ENCODE measurements at places on chromosomes 12 and 14.

GRCh38 chr12:101823891-101824290 is 6.9 kb downstream of the GNPTAB start:
- no peak for DNase-seq

DNA sequence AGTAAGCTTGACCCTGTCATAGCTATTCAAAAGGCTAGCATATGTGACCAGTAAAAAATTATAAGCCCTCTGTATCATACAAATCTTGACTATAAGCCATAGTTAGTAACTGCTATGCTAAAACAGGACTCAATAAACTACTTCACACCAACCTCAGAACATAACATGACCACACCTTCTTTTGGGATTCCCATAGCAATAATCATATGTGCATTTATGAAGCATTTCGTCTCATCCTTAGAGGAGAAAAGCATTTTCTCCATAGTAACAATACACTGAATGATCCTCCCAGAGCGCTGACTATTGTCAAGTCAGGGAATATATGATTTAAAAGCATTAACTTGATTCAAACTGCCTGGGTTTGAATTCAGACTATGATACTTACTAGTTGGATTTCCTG is 46.2 kb downstream of the GRIN2B start:
- no peak for DNase-seq

- DNase-seq: no peak
These were observed 7.5 kb downstream of the HEBP1 start for GRCh38 chr12:12992418-12993130.

DNA sequence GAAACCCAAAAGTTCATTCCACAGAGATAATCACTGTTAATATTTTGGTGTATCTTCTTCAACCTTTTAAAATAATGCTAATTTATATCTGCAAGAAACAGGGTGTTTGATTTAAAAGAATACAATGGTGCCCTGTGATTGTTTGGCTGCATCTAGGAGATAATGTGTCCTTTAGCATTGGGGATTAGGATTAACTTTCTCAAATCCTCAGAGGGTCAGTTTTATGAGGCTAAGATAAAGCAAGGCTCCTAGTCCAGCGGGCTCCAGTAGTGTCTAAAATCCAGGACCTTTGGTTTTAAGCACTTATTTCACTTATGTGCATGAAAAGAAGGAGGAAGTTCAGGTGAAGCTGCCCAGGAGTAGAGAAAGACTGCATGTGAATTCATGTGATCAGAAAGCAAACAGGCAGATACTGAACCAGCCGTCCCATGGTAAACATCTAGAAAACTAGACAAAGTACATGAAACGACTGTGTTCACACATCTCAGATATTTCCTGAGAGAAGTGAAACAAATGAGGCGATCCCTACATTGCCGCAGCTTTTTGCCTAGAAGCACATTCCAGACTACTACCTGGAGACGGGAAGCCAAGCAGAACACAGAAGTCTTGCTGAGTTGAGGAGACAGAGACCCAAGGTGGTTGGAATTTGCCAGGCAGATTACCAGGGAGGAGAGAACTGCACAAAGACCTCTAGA is 129.1 kb upstream of the MAX start:
- DNase-seq: no peak

DNA sequence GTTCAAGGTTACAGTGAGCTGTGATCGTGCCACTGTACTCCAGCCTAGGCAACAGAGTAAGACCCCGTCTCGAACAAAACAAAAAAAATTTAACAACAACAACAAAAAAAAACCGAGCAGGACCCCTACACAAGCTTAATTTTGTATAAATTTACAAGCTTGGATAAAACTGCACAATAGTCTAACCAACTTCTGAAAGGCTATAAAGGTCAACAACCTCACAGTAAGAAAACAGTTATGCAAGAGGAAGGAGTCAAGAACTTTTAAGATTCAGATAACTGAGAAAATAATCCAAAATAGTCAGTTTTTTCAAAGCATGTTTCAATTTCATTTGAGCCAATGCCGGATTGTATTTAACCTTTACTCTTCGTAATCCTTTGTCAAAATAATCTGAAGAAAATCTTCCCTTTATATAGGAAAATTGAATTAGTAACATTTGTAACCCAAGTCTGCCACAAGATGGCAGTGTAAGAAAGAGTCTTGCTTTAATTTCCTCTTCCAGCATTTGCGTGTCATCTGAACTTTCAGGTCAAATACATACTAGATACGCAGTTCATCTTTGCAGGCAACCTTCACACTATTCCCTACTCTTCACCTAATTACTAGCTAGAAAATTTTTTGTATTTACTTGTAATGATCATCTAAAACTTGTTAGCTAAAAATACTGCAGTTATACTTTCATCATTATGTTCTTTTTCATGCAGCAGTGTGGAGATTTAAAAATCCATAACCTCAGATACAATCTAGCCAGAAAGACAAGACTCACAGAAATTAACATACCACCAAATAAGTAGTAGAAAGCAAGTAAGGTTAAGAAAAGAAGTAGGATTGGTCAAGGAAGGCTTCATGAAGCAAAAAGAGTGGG is 5.8 kb downstream of the CCNB1IP1 start:
- DNase-seq: peak; percentile 78

GRCh38 chr14:104130974-104131651 is 7.3 kb upstream of the KIF26A start:
- DNase-seq: peak; percentile 93

DNA sequence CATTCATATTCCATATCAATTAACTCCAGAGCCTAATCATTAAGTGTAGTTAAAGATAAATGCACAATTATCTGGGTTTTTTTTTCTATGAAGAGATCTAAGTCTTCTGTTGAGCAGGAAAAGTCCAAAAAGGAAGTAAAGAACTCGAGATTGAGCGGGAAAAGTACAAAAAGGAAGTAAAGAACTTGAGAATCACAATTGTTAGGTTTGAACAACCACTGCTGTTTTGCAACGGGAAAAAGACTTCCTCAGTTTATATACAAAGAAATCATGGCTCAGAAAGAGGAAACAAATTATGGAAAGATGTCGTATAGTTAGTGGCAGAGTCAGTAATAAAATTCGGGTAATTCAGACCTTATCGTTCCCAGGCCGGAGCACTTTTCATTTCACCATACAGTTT is 63.3 kb downstream of the PPP1R12A start:
- no peak for DNase-seq

DNA sequence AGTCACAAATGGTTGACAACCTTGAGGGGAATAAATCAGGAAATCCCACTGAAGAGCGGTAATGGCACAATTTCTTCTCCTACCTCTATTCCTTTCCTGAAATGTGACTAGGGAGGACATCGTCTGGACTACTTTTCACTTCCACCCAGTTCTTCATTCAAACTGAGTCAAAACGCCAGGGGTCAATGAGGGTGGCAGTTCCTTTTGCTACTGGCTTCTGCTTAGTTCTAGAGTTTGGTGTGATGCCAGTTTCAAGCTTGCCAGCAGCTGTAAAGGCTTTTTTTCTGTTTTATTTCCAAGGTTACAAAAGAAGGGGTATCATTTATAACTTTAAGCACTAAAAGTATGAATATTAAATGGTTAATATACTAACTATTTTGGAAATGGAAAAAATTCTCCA is 286.5 kb downstream of the SOX5 start:
- no peak for DNase-seq

DNA sequence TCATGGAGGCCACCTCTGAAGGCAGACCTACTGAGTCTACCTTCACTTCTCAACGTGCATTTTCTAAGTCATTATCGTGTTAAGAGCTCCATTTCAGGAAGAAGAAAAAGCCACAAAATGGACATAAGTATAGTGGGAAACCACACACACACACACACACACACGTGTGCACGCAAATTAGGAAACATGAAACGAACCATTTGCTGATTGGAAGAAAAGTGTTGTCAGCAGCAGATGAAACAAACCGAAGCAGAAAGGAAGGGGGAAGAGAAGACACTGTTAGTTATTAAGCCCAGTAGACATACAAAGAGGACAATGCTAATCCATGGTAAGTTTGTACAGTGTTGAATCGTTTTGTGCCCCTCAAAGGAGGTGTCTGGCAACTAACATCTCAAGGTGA is 9.9 kb upstream of the VPS33A start:
- DNase-seq: no peak

DNA sequence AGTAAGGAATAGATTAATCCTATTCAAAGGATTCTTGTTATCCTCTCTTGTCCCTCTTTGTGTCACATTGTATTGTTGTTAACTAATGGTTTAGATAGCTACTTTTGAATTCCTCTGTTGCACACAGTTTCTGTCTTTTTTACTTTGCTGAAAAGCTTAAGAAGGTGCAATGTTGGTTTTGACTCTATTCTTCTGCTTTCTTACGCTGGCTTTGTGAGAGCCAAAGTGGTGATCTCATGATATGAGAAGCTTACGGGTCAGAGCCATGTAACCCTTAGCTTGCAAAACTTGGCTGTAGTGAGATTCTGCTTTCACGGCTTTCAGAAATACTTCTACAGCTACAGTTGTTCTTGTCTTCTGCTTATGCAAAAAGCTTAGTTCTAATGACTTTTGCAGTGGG is 239.7 kb downstream of the TRHDE start:
- no peak for DNase-seq

DNA sequence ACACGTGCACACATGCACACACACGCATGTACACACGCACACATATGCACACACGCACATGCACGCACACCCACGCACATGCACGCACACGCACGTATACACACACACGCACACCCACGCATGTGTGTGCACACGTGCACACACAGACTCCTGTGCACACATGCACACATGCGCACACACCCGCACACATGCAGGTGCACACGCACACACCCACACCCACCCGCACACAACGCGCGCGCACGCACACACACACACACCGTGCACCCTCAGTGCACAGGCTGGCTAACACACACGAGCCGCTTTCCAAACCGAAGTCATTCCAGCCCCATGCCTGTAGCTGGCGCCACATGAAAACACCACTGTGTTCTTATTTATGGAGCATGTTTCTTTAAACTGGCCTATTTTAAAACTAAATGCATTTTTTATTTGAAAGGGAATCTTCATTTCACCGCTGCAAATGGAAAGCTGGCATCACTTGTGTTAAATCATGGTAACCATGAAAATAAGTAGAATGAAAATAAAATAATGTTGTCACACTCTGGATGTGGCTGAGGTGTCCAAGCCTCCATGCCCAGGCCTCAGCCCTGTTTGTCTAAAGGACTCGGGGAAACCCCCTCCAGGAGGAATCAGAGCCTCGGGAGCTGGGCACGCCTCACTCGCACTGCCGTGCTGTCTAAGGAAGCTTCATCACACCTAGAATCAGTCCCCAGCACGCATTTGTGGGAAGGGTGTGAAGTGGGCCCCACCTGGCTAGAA is 45.1 kb downstream of the GALNT9 start:
- DNase-seq: no peak

DNA sequence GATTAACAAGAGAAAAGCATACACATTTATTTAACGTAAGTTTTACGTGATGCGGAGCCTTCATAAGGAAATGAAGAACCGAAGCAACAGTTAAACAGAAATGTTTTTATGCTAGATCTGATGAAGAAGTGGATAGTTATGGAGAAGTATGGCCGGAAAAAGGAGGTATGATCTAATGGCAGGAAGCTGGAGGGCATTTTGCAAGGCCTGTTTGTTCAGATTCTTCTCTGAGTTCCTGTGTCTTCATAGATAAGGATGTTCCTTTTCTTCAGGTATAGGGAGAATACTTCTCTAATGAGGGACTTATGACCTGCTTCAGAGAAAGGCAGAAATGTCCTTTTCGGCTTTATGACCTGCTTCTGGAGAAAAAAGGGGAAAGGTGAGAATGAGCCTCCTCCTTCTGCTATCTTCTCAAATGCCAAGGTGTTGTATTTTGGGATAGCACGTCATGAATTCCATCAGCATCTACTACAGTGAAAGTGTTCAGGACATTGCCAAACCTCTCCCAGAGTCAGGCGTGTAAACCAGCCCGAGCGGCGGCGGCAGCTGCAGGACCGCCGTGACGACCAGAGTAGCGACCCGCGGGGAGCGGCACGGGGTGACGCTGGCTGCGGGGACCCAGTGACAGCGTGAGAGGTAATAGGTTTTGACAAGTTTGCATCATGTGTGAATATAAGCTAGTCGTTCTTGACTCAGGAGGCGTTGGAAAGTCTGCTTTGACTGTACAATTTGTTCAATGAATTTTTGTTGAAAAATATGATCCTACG is 33.7 kb upstream of the SGPP1 start:
- DNase-seq: no peak

DNA sequence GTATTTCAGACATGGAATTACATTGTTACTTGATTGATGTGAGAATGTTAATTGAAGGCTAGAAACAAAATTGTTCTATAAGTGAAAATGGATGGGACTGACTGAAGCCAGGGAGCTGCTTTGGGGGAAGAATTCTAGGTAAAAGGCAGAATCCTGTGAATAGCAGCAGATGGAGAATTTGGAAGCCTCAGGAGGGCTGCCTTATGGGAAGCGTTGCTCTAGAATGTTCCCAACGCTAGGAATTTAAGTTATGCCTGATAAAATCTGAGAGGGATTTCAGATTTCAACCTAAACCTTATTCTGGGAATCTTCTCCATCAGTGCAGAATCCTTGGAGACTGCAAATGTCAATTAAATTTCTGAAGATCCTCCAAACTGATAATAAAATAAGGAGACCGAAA is 858.2 kb upstream of the FLRT2 start:
- DNase-seq: no peak

DNA sequence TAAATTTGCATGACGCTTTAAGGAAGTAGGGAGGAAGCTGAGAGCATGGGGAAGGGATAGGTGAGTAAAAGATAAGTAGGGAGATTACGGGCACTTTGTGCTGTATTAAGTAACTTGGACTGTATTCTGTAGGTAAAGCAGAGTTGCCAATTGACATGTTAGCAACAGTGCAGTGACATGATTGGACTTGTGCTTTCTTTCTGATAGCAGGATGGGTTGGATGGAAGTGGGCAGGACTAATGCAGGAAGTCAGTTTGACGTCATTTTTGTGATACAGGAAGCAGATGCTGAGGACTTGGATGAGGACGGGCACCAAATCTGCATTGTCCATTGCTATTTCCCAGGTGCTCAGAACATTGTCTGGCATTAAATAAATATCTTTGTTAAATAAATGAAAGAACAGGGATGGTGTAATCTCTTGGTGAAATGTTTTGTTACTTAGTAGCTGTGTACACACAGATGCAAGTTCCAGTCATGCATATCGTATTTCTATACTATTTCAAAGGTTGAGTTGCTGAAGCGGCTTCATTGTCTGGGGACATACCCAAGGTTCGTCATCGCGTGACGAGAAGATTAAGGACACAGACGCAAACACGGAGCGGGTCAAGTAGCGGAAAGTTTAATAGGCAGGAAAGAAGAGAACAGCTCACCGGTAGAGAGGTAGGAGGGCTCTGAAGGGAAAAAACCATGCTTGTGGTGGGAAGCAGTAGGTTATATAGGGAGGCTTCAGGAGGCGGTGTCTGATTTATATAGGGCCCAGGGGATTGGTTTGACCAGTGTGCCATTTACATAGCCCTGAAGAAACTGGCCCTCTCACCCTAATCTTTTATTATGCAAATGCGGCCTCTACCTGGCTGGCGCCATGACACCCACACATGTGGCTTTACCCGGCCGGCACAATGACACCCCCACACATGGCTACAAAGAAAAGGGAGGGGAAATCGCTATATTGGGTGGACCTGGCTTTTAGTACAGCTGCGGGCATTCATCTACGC is 30.7 kb downstream of the GUCY2C start:
- DNase-seq: no peak

- DNase-seq: no peak
These were observed 1449.0 kb upstream of the FLRT2 start for GRCh38 chr14:84080944-84081343.

GRCh38 chr12:28108599-28108998 is 81.7 kb upstream of the CCDC91 start:
- DNase-seq: no peak

- no peak for DNase-seq
These were observed 780.6 kb upstream of the FLRT2 start for GRCh38 chr14:84749191-84749955.
